ENCODE measurements at places on chromosomes 11 and 22. TPM values are rescaled to one million over a fixed set of nuclear protein-coding genes. Genes with fewer than 3 reads are reported as not detected.

The SLC2A11 gene
- 4.1 TPM for total RNA-seq

The SERPIND1 gene
- total RNA-seq: 0.14 TPM

The MUC5AC gene
- total RNA-seq: not detected

The OR51B5 gene
- not detected for total RNA-seq

The KIF18A gene
- total RNA-seq: 4.6 TPM

The OR5P2 gene
- total RNA-seq: not detected

The PRDM10 gene
- 6.5 TPM for total RNA-seq

The MS4A3 gene
- total RNA-seq: not detected

Measured in airway epithelial cell (primary cell).